Thyroid gland (tissue), 4 donors: ENCODE measurements at places on chromosomes 11 and 22. TPM values are rescaled to one million over a fixed set of nuclear protein-coding genes. Genes with fewer than 3 reads are reported as not detected.

PLCB3 gene
- total RNA-seq: 39.2 TPM

MS4A6E gene
- total RNA-seq: not detected

OR10A5 gene
- not detected for total RNA-seq

APOL5 gene
- total RNA-seq: not detected

SOX6 gene
- total RNA-seq: 24.6 TPM

GAB4 gene
- not detected for total RNA-seq

CHCHD10 gene
- total RNA-seq: 22.9 TPM

TUB gene
- total RNA-seq: 16.3 TPM

TMEM138 gene
- total RNA-seq: 37.1 TPM

GRCh38 chr11:63210111-63210510 lies 33.3 kb downstream of the SLC22A25 start:
- no peak for DNase-seq

DNA sequence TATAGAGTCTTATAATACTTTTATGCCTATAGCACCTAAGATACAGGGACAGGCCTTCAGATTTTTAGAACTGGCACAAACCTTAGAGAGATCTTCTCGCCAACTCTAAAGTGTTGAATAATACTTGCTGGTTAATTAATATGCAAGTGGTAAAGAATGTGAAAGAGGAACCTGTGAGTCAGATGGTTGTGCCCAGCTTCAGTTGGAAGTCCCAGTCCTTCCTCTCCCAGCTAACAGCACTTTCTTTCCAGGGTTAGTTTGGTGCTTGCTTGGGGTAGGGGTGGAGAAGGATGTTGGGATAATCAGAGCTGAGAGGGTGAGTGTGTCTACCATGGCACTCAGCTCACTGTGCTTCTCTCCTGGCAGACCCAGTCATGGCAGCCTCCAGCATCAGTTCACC lies 4.9 kb upstream of the TMEM132A start:
- DNase-seq: no peak

DNA sequence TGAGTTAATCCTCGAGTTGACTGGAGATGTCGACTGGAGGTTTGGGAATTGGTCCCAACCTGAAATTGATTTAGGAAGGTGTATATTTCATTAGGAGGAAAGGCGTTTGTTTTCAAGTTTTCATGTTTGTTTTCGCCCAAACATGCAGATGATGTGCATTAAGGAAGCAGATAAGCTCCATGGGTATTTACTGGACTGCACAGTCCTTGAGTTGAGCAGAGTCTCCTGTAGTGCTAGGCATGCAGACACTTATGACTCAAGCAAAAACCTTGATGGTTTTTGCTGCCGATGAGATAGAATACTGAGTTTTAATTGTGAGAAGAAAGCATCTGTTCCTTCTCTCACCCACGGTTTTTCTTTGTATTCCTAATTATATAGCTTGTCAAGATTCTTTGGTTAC lies 27.9 kb downstream of the CABIN1 start:
- DNase-seq: no peak

- DNase-seq: no peak
Observed at GRCh38 chr11:86753459-86753858, 46.9 kb upstream of the PRSS23 start.

DNA sequence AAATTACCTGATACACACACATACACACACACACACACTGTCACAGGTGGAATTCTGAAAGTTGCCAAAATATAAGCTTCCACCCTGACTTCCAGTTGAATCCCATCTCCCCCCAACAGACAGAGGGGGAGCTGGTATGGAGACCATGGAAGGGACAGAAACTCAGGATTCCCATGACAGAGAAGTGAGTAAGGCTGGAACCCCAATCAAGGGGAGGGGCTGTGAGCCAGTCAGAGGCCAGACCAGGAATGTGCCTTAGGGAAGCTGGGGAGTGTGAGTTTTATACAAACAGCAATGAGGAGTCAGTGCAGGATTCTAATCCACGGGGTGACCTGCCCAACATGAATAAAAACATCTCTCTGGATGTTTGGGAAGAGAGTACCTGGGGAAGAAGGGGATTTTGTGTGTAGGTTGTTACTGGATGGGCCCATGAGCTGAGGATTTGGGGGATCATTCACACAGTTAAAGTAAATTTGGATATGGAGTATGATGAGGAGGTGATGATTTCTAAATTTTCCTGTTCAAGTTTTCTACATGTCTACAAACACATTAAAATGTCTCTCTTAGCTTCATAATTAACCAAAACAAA lies 38.7 kb upstream of the TOP3B start:
- DNase-seq: no peak

- DNase-seq: no peak
Observed at GRCh38 chr22:48807155-48807554, 1020.5 kb downstream of the BRD1 start.

- DNase-seq: no peak
Observed at GRCh38 chr22:37419370-37419968, 7.8 kb downstream of the ELFN2 start.

DNA sequence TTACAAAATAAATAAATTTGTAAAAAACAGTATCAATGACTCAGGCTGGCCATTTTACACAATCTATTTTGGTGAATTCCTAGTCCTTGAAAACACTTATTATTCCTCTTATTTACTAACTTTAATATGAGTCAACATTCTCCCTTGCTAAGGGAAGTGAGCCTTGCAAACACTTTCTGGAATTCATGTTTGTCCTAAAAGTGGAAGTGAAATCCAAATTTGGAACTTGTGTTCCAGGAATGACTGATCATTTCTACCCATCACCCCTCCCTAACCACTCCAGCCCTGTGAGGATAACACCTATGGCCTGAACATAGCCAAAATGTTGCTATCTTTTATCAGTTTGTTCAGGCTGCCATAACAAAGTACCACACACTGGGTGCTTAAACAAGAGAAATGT lies 83.1 kb downstream of the OR5AK2 start:
- DNase-seq: no peak

DNA sequence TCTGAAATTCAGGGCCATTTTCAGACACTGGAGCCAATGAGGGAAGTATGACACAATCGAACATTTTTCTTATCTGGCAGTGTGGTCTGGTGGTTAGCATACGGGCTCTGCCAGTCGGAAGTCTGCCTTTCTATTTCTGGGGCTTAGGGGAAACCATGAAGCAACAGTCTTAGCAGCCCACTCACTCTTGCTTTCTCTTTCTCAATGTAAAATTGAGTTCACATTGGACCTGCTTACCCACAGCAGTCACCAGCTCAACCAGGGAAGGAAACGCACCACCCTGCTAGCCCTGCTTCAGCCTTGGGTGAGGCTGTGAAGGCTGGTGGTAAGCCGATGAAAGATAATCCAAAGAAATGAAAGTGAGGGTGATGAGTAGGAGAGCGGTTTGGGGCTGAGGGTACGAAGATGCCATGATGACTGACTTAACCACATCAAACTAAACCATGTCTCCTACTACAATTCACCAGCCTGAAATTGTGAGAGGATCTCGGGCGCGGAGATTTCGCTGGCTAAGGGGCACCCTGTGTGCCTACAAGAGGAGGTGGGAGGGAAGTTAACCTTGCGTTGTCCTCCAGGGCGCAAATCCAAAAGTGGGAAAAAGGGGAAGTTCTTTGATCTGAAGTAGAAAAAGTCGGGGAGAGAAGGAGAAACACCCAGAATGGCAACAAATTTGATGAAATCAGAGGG lies 2.0 kb upstream of the LMO2 start:
- no peak for DNase-seq

DNA sequence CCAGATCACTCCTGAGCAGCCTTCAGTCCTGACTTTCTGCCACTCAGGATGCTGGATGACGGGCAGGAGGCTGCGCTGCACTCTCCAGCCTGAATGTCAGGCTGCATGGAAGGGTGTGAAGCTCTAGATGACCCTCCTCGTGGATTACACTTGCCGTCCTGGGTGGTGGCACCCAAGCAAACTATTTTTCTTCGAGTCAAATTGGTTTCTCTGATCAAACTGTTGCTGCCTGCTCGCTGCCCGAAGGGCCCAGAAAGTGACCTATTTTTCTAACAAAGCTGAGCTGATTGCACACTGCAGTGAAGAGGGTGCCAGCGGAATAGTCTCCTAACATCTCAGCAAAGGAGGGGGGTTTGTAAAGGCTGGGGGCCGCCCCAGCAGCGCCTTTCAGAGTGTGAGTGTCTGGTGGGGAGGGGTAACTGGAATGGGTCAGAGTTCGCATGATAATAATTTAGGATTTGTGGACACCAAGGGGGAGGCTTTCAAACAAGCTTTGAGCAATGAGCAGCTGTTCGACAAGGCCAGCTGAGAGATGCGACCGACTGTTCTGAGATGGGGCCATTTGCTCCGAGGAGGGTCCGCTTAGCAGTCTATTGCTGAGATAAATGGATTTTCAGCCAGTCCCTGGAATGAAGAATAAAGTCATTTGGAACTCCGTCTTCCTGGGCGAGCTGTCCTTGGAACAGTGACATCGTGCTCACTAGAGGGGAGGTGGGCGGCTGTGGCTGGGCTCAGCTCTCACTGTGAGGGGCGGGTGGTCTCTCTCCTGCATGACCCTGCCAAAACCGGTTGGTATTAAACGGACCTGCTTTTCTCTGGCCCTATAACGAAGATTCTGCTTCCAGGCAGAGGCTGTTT lies 537.6 kb downstream of the BRD1 start:
- no peak for DNase-seq

- no peak for DNase-seq
Observed at GRCh38 chr11:66841861-66842260, 1.4 kb upstream of the RCE1 start.

DNA sequence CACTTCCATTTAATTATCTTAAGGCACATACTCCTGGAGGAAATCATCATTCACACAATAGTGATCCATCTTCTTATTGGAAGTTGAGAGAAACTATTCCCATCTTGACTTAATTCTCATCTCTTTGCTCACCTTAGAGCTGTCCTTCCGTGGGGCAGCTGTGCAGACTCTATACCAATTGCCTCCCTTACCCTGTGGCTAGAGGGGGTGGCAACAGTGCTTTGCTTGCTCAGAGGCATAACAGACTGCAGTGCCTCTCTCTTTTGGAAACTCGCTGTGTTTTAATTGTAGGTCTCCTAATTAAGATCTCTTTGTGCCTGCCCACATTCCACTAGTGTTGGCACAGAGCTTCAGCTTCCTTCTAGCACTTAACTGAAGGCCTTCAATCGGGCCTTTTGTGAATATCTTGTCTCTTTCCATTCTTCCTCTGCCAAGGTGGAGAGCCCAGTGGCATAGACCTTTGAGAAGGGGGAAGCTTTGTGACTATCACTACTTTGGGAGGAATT lies 5.5 kb downstream of the KMT2A start:
- no peak for DNase-seq

GRCh38 chr22:47206164-47206563 lies 443.7 kb downstream of the TBC1D22A start:
- no peak for DNase-seq

DNA sequence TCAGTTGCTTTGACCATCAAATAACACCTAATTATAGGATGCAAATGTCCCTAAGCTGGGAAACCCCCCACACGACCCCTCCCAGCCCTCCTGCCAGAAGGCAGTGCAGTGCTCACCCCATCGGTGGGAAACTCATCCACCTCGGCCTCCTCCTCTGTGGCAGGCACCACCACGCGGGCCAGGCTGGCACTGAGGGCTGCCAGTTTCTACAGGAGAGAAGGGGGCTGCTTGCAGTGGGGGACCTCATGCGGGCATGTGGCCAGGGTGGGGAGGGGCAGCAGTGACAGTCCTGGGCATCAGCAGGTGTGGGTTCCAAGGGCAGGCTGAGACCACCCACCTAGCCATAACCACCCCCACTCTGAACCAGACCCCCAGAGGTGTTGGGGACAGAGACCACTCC lies 6.4 kb upstream of the GAL3ST1 start:
- no peak for DNase-seq

DNA sequence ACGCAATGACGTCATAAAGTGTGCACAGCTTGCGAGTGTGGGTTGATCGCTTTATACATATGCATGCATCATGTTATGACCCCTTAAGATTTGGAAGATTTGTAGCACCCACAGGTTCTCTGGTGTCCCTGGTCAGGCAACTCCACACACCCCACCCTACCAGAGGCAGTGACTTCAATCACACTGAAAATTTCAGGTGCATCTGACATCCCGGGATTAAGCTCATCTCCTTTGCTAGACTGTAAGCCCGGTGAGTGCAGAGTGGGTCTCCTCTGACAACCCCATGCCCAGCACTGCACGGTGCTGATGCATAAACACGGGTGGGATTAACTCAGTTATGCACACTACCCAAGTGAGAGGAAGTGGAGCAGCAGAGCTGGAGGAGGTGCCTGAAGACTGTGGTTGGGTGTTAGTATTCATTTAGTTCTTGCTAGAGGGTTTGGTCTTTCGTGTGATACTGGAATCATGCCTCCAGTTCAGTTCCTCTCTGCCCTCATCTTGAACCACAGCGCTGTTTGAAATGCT lies 6.5 kb downstream of the ARSA start:
- DNase-seq: no peak

GRCh38 chr11:46710821-46711269 lies 8.2 kb upstream of the F2 start:
- DNase-seq: no peak

GRCh38 chr11:29914203-29914930 lies 102.5 kb downstream of the KCNA4 start:
- DNase-seq: no peak

- DNase-seq: no peak
Observed at GRCh38 chr22:49011379-49011768, 816.3 kb downstream of the BRD1 start.

GRCh38 chr11:47987310-47987709 lies 7.0 kb downstream of the PTPRJ start:
- DNase-seq: no peak
